ENCODE measurements at places on chromosomes 1 and 21.

- DNase-seq, result peak; percentile 82
These were observed 88.2 kb upstream of the PALMD start for GRCh38 chr1:99557546-99558202.

GRCh38 chr1:25735956-25736529, 64.0 kb upstream of the SELENON start:
- no peak for DNase-seq

DNA sequence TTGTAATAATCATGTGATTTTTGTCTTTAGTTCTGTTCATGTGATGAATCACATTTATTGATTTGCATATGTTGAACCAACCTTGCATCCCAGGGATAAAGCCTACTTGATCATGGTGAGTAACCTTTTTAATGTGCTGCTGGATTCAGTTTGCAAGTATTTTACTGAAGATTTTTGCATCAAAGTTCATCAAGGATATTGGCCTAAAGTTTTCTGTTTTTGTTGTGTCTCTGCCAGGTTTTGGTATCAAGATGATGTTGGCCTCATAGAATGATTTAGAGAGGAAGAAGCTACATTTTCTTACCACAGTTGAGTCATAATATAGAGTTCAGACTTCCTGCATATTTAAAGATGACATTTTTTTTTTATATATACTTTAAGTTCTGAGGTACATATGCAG, 455.9 kb downstream of the PLPP3 start:
- peak; percentile 51 for DNase-seq

DNA sequence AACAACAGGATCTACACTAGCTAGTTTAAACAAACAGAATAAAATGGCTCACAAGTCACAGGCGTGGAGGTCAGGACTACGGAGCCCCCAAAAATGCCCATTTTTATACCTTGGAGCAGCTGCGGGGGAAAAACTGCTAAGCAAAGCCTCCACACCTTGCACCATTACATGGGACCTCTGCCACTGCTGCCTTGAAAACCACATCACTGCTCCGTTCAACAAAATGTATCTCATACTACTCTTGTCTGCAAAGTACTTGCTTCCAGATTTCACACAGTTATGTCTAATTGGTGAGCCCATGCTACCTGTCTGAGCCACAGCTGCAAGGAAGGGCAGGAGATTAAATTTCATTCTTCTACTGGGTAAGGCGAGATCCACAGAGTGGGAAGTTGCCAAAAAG, 24.4 kb downstream of the MRPL39 start:
- no peak for DNase-seq
